ENCODE measurements at places on chromosomes 5 and 9.

GRCh38 chr5:31863991-31864411, 225.1 kb downstream of the PDZD2 start:
- DNase-seq, result no peak

DNA sequence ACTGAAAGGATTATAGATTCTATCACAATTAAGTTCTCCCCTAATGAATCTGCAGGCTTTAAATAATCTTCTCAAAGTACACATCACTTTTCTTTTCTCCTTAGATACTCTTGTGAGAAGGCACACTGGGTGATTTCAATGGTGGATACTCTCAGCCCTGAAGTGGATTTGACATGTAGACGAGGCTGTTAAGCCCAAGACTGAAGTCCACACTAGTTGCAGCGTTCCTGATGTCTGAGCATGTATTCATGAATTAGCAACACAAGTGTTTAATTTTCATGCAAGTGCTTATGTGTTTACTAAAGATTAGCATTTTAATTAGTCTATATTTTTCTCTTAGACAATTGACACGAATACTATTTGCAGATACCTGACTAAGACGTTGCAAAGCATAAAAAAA, 218.9 kb downstream of the TMEM161B start:
- no peak for DNase-seq

GRCh38 chr9:7315116-7315515, 484.5 kb downstream of the DMAC1 start:
- no peak for DNase-seq

DNA sequence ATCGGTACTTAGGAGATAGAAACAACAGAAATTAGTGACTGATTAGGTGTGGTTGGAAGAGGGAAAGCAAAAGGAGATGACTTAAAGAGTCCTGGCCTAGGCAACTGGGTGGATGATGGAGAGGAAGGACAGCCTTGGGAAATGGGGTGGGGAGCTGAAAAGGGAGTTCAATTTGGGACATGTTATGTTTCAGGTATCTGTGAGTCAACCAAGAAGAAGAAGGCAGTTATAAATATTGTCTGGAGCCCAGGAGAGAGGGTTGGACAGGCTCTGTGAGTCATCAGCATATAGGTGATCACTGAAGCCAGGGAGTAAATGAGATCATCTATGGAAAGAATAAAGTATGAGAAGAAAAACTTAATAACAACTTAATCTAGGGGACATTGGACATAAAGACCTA, 357.7 kb downstream of the NPR3 start:
- DNase-seq, result no peak

- no peak for DNase-seq
These were observed 101.8 kb downstream of the TLE4 start for GRCh38 chr9:79673614-79674013.

DNA sequence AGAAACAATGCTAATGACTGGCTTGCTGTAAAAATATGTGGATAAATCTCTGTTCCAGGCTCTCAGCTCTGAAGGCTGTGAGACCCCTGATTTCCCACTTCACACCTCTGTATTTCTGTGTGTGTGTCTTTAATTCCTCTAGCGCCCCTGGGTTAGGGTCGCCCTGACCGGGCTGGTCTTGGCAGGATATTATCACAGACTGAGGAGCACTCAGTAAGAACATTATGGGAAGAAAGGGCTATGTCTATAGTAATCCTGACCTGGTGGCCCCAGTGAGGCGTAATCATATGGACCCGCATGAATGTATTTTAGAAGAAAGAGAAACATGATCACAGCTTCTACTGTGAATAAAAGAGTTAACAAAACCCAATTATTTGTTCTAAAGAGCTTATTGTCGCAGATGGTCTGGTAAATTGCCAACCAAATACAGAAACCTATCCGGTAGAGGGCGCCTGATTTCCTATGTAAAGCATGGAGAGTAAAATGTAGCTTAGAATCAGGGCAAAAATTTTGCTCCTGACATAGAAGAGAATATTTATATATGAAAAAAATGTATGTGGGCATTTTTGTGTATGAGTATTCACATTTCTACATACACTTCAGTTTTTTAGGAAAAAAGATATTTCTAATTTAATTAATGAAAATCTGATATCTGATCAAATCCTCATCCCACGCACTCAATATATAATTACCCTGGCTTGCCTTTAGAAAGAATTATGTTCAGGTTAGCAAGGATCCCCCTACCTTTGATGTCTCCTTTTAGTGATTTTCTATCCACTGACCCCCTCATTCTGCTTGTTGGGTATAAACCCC, 5.8 kb upstream of the IFNA1 start:
- DNase-seq, result no peak

DNA sequence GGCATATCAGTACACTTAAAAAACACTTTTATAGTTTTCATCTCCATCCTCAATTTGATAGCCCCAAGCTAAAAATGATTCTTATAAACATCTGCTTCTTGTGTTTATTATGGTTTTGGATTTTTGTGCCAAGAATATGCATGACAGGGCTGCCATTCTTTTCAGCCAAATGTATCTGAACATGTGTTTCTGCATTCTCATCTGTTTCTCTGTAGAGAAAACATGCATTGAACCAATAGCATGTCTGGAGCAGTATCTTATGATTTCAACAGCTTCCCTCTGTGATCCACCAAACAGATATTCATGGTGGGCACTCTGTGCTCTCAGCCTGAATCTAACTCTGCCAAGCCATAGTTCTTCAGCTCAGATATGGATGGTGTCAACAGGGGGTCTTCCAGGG, 99.3 kb upstream of the ERCC6L2 start:
- no peak for DNase-seq

- no peak for DNase-seq
These were observed 18.2 kb upstream of the MLANA start for GRCh38 chr9:5872511-5872910.

DNA sequence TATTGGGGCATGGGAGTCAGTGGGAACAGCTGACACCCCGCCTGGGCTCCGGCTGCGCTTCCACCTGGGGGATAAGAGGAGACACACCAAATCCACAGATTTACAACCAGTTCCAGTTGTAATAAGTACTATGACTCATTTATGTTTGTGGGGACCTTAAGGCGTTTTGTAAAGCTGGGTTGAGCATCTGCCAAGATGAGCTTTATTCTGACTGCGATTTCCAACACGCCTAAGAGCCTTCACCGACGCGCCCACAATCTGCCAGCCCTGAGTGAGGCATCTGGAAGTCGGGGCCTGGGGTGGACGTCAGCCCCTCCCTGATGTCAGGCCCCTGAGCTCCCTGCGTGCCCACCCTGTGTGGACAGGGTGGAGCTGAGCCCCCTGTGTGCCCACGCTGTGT, 14.3 kb upstream of the LHX3 start:
- DNase-seq, result no peak

DNA sequence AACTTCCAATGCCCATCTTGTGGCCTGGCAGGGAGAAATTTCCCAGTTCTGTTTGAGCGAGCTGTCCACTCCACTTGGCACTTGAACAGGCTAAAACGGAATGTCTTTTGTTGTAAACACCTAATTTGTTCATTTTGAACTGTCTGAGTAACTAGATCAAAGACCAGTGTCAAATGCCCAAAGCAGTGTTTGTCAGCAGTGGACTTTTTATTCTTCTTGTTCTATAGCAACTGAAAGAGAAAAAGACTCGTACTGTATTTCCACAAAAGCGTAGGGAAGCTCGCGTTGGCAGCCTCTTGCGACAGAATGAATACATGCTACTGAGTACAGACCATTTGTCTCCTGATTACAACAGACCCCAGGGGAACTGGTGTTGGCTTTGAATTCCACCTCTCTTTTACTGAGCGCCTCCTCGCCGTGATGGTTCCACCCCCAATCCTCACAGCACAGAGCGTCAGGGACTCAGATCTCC, 601.8 kb upstream of the ZNF608 start:
- no peak for DNase-seq

DNA sequence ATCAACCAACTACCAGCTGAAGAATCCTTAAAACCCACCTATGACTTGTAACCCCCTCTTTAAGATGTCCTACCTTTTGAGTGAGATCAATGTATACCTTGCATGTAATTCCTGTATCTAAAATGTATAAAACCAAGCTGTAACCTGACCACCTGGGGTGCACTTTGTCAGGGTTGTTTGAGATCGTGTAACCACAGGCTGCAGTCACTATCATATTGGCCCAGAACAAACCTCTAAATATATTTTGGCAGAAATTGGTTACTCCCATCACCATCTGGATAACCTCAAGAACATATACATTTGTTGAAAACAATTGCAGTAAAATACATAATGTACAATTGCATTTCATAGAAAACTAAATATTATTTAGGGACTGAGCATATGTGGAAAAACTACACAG, 8.4 kb downstream of the CARNMT1 start:
- DNase-seq, result no peak

- no peak for DNase-seq
These were observed 147.1 kb downstream of the RXRA start for GRCh38 chr9:134473141-134474054.

- DNase-seq, result no peak
These were observed 152.2 kb downstream of the NR2F1-AS1 start for GRCh38 chr5:93428868-93429267.

DNA sequence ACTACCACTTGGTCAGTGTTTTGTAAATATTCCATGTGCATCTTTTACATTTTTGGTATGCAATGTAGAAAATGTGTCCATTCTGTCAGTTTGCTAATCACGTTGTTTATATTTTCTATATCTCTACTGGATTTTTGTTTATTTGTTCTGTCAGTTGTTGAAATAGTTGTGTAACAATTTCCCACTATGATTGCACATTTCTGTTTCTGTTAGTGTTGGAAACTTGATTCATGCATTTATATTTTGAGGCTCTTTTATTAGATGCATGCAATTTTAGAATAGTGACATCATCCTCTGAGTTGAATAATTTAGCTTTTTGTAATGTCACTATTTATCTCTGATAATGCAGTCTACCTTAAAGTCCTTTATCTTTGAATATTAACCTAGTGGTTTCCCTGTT, 25.8 kb upstream of the LECT2 start:
- no peak for DNase-seq

- no peak for DNase-seq
These were observed 47.7 kb upstream of the CTNNA1 start for GRCh38 chr5:138705567-138705966.

- no peak for DNase-seq
These were observed 176.3 kb downstream of the MAN2A1 start for GRCh38 chr5:109866051-109866450.

- DNase-seq, result no peak
These were observed 27.1 kb downstream of the GSN start for GRCh38 chr9:121294866-121295661.

- DNase-seq, result no peak
These were observed 259.5 kb downstream of the GAS1 start for GRCh38 chr9:86687788-86688187.

Measured in activated CD4-positive, CD25-positive, alpha-beta regulatory T cell treated with anti-CD3 and anti-CD28 coated beads, Interleukin-2, amount 50 U/mL, for 16 hours (primary cell).